ENCODE measurements at places on chromosomes 1 and 21. TPM values are rescaled to one million over a fixed set of nuclear protein-coding genes. Genes with fewer than 3 reads are reported as not detected.

PLA2G2C gene
- total RNA-seq: not detected

GRCh38 chr1:183892351-183892793, 87.5 kb downstream of the RGL1 start:
- no peak for DNase-seq

STXBP3 gene
- 13.7 TPM for total RNA-seq

- DNase-seq: no peak
Observed at GRCh38 chr1:151455966-151456365, 3.3 kb downstream of the POGZ start.
